H1 (cell line): ENCODE measurements at places on chromosomes 12 and 14. TPM values are rescaled to one million over a fixed set of nuclear protein-coding genes. Genes with fewer than 3 reads are reported as not detected.

Gene RTL1
- not detected in 2 replicates for total RNA-seq

Gene HVCN1
- 5.6 and 5.8 TPM in 2 replicates for total RNA-seq

DNA sequence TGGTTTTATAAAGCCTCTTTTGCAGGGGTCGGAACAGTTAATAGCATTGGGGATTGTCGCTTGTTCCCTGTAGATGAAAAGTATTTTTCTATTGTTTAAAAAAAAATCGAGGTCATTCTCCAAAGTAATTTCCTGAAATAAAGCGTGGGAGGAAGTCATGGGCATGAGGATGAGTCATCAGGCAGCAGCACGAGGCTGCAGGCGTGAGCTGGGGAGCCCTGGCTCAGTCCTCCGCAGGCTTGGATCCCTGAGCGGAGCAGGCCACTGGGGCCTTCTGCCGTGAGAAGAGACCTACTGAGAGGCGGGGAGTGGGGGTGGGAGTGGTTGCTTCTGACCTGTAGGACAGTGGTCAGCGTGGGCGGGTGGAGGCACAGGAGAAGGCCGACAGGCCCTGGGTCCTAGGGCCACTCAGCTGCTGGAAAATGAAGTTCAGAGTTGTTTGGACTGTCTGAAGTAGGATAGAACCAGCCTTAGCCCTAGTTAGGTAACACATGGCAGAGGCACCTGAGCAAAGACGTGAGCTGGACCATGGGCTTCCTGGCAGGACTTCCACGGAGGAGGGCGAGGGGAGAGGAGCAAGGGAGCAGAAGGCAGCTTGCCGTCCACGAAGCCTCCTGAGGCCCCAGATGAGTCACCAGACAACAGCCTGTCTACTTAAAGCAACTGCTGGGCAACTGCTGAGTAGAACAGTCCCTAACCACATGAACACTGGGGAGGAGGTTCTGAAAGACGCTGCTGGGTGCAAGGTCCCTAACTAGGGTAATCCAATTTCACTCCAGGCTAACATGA is 21.1 kb upstream of the LGALS3 start:
- no peak for DNase-seq
- no peaks in the 10 kb centered on the region for H3K27me3 ChIP-seq
- no peak overlapping the region for H3K4me3 ChIP-seq
- H3K27ac ChIP-seq: no peak overlapping the region
- H3K4me1 ChIP-seq: peaks cover 21% of the 10 kb centered on the region; the same call in 1 of the 2 replicates

DNA sequence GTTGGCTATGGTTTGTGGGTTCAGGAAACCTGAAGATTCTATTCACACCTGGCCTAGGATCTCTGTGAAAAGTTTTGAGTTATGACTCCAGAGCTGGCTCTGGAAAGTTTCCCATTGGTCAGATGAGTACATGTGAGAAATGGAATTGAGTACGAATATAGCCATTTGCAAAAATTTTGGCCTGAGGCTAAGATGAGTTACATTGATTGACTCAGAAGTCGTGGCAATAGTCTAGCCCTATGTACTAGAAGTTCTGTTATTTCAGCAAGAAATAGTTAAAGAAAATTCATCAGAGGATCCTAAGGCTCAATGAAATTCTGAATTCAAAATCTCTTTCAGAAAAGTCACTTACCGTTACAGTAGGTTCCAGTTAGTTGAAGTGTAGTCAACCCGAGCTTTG is 109.9 kb downstream of the PTCSC3 start:
- no peak overlapping the region for H3K4me3 ChIP-seq
- H3K36me3 ChIP-seq: no peaks in the 10 kb centered on the region
- H3K4me1 ChIP-seq: no peaks in the 10 kb centered on the region
- no peak overlapping the region for H3K27ac ChIP-seq
- DNase-seq: no peak
- H3K27me3 ChIP-seq: no peaks in the 10 kb centered on the region

DNA sequence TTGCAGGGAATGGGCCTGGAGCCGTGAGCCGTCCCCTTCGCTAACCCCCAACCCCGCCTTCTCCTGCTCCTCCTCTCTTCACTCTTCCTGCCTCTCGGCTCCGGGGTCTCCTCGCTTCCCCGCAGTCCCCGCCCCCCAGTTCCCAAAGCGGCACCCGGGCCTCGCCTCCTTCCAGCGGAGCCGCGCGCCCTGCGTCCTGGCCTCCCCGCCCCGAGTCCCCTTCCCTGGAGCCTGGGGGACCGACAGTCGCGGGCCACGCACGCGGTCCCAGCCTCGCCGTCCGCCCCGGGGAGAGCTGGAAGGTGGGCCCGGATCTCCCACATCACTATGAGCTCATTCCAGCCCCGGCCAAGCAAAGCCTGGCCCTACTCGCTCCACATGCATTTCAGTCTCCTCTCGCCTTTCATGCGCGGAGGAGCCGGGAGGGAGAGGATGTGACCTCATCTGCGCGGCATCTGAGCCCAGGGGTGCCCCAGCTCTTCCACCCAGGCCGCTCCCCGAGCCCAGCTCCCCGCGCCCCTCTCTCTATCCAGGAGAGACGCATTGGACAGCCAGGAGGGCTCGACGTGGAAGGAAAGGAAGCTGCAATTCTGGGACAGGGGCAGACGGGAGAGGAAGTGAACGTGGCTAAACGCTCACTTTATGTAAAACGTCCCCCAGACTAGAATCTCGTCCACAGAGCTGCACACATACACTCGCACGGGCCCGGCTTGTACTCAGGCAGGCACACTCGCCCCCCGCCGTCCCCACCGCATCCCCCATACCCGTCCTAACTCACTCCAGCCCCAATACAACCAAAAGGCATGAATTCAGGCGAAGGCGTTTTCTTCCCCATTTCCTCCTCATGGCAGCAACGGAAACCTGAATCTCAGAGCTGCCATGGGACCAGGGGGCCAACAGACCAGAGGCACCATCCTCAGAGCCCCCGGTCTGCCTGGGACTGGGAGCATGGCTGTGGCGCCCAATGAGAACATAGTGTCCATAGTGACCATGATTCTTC is 108.7 kb upstream of the CCND2 start:
- H3K36me3 ChIP-seq: no peaks in the 10 kb centered on the region
- H3K27ac ChIP-seq: peak overlapping the region; percentile 73; the same call in 1 of the 2 replicates
- H3K4me1 ChIP-seq: peaks cover 13% of the 10 kb centered on the region
- peak overlapping the region; percentile 44 for H3K4me3 ChIP-seq
- no peaks in the 10 kb centered on the region for H3K27me3 ChIP-seq
- DNase-seq: peak; percentile 78

DNA sequence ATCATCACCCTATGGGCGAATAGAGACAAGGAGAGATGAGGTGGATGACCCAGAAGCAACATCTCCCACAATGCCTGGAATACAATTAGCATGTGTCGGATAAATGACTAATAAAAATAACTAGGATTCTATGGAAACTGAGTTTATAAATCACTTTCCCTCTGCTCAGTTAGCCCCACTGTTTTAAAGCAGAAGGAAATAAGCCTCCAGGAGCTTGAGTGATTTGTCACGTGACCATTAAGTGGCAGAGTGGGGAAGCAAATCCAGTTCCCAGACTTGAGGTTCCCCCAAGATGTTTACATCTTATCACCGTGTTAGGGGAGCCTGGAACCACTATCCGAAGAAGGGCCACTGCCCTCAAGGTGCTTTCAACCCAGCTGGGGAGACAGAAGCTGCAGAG is 136.5 kb upstream of the CCND2 start:
- H3K27ac ChIP-seq: no peak overlapping the region
- no peak for DNase-seq
- no peak overlapping the region for H3K4me3 ChIP-seq
- peaks cover 11% of the 10 kb centered on the region for H3K4me1 ChIP-seq
- no peaks in the 10 kb centered on the region for H3K36me3 ChIP-seq
- no peaks in the 10 kb centered on the region for H3K27me3 ChIP-seq

Gene FAM222A
- total RNA-seq: 1.1 and 1.5 TPM in 2 replicates

GRCh38 chr12:63294327-63294632 is 143.3 kb upstream of the AVPR1A start:
- DNase-seq: no peak
- H3K4me1 ChIP-seq: no peaks in the 10 kb centered on the region
- H3K27me3 ChIP-seq: no peaks in the 10 kb centered on the region
- H3K27ac ChIP-seq: no peak overlapping the region
- H3K36me3 ChIP-seq: no peaks in the 10 kb centered on the region; the same call in 1 of the 2 replicates

Gene CHGA
- 15.7 and 17.5 TPM in 2 replicates for total RNA-seq

GRCh38 chr14:50030036-50030435 is 86.3 kb downstream of the VCPKMT start:
- H3K4me1 ChIP-seq: no peaks in the 10 kb centered on the region
- H3K27me3 ChIP-seq: no peaks in the 10 kb centered on the region

DNA sequence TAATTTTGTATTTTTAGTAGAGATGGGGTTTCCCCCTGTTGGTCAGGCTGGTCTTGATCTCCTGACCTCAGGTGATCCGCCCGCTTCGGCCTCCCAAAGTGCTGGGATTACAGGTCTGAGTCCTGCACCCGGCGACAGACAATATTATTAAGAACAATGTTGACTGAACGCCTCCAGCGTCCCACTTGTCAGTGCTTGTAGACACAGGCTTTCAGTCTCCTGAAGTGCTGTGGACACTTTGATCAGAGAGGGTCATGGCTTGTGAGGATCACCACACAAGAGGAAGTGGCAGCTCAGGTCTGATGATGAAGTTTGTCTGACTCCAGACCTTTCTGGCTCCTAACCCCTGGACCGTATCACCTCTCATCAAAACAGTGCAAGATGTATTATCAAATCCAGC is 114.6 kb downstream of the CHST11 start:
- H3K4me1 ChIP-seq: no peaks in the 10 kb centered on the region
- no peak overlapping the region for H3K27ac ChIP-seq
- DNase-seq: no peak
- no peaks in the 10 kb centered on the region for H3K27me3 ChIP-seq
- H3K4me3 ChIP-seq: no peak overlapping the region
- no peaks in the 10 kb centered on the region for H3K36me3 ChIP-seq

GRCh38 chr14:72452774-72453173 is 441.1 kb downstream of the DPF3 start:
- DNase-seq: no peak
- no peak overlapping the region for H3K27ac ChIP-seq
- no peaks in the 10 kb centered on the region for H3K36me3 ChIP-seq
- H3K27me3 ChIP-seq: no peaks in the 10 kb centered on the region
- no peak overlapping the region for H3K4me3 ChIP-seq
- H3K4me1 ChIP-seq: no peaks in the 10 kb centered on the region

DNA sequence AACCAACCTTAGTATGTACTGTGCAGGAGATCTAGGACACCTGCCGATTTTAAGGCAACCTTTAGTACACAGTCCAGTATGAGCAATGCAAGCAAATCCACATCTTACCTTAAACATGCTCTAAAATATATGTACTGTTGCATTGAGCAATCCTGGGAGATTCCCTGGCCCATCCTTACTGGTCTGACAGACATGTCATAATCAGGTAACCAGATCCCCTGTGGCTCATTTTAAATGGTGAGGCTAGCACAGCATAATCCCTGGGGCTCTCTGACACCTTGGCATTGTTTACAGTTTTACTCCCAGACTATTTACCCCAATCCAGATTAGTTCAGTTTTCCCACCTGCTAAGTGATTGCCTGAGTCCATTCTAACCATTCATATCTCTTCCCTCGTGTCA is 15.1 kb downstream of the BMAL2 start:
- H3K4me3 ChIP-seq: no peak overlapping the region
- no peaks in the 10 kb centered on the region for H3K36me3 ChIP-seq
- H3K4me1 ChIP-seq: peaks cover 10% of the 10 kb centered on the region; the same call in 1 of the 2 replicates
- H3K27me3 ChIP-seq: no peaks in the 10 kb centered on the region
- DNase-seq: no peak

DNA sequence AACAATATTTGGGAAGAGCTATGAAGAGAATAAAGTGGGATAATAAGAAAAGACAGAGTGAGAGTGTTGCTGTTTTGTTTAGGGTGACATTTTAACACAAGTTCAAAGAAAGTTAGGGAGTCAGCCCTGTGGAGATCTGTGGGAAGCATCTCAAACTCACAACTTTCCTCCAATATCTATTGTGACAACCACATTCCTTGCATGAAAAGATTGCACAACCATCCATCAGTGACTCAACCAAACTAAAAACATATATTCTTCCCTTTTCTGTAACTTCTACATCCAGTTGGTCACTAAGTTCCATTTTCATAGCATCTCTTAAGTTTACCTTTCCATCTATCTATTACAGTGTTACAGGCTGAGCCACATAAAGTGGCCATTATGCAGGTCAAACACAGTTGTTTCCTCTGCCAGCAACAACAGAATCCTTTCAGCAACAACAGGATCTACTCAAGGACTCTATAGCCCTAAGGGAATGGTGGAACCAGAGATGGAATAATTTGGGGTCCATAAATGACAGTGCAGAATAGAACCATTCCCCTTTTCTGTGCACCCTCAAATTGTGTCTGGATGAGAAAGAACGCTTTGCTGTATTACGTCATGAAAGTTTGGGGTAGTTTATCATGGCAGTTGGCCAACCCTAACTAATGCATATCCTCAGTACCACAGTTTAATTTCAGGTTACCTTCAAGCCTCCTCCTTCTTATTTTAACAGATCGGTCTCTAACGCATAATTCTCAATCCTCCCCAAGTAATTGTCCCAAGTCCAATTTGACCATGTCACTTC is 118.8 kb downstream of the ST8SIA1 start:
- DNase-seq: no peak
- no peak overlapping the region for H3K27ac ChIP-seq
- H3K36me3 ChIP-seq: no peaks in the 10 kb centered on the region
- H3K4me1 ChIP-seq: no peaks in the 10 kb centered on the region
- H3K27me3 ChIP-seq: no peaks in the 10 kb centered on the region

GRCh38 chr12:102954134-102954533 is 3.3 kb upstream of the ASCL1 start:
- peaks cover 4% of the 10 kb centered on the region; the same call in 1 of the 2 replicates for H3K36me3 ChIP-seq
- H3K4me1 ChIP-seq: peaks cover 28% of the 10 kb centered on the region
- no peak for DNase-seq
- no peak overlapping the region for H3K27ac ChIP-seq
- no peak overlapping the region for H3K4me3 ChIP-seq

DNA sequence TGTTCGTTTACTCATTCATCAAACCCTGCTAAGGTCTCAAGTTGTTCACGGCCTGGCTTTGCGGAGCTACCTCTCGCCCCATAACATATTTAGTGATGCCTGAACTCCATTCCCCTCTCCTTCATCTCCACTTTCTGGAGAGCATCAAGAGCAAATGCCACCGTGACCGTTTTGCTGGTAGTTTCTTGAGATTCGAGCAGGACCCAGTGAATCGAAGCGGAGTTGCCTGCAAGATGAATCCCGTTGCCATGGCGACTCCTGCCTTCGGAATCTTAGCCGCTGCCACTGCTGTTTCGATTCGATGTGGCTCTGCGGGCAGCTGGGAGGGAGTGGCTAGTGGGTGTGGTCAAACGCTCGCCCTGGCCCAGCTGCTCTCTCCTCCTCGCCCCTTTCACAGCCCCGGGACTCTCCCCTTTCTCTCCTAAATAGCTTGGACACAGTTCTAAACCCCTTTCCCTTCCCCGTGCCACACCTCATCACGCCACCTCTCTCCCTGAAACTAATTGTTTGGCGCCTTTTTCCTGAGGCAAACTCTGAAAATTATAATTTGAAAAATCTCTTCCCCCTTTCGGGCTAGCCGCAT is 1.4 kb downstream of the DAAM1 start:
- H3K27ac ChIP-seq: 0 out of 2 replicates have a peak overlapping the region, but pooled peaks have one; percentile 32
- peak; percentile 86 for DNase-seq
- peak overlapping the region; percentile 85 for H3K4me3 ChIP-seq
- peaks cover 4% of the 10 kb centered on the region; the same call in 1 of the 2 replicates for H3K27me3 ChIP-seq

Gene HOXC11
- total RNA-seq: not detected in 2 replicates
